ENCODE measurements at places on chromosomes 13 and 19.

DNA sequence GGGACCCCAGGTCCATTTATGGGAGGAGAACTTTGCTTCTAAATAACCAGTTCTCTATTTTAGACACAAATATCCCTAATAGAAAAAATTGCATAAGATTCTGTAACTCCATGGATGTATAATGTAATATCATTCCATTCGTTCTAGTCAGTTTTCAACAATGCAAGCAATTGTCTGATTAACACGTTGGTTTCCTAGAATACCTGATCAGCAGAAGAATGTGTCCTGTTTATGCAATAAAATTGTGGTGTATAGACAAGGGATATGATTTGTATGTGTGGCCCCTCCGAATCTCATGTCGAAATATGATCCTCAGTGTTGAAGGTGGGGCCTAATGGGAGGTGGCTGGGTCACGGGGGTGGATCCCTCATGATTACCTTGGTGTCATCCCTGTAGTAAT, 62.1 kb downstream of the RUBCNL start:
- no peak for DNase-seq

- DNase-seq, result no peak
Measured at GRCh38 chr13:43580280-43580679, 206.5 kb downstream of the ENOX1 start.

DNA sequence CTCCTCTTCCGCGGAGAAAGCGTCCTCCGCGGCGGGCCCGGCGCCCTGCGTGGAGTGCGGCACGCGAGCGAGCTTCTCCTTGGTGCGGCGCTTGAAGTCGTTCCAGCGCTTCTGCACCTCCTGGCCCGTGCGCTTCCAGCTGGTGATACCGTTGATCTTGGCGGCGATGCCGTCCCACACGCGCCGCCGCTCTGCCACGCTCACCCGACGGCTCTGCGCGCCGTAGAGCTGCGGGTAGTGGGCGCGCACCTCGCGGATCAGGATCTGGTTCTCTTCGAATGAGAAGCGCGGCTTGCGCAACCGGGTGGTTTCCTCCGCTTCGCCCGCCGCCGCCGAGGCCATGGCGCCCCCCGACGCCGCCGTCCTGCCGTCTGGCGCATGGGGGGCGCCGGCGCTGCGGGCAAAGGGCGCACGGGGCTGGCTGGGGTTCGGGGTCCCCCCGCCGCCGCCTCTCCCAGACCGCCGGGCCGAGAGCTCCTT, 941 bp downstream of the MYPOP start:
- DNase-seq, result no peak

DNA sequence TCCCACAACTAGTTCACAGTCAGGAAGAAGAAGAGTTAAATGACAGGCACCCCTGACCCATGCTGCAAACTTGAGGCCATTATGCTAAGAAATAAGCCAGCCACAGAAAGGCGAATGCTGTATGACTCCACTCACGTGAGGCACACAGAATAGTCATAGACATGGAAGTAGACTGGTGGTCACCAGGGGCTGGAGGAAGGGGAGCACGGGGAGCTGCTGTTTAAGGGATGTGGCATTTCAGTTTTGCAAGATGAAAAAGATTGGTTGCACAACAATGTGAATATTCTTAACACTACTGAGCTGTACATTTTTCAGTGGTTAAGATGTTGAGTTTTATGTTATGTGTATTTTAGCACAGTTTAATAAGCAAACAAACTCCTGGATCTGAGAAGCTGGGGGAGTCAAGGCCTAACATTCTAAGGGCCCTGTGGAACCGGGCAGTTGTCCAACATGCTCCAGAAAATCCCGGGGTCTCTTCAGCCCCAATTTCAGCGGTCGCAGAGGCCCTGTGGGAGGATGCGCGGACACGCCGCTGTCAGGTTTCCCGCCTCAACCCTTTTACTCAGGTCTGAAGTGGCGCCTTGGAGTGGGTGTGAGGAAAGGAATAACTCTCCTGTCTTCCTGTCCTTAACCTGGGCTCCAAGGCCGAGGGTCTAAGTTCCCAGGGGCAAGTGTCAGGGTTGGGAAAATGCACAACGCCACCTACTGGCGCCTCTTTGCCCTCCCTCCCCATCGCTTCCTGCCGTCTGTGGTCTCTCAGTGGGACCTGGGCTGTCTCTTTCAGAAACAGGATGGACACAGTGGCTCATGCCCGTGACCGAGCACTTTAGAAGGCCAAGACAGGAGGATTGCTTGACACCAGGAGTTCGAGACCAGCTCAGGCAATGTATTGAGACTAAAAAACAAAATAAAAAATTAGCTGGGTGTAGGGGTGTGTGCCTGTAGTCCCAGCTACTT, 4.4 kb upstream of the TMEM272 start:
- DNase-seq, result no peak

GRCh38 chr19:58170860-58171259, 12.0 kb upstream of the ZNF274 start:
- DNase-seq, result no peak

GRCh38 chr13:33763021-33763420, 54.9 kb upstream of the RFC3 start:
- DNase-seq, result no peak

DNA sequence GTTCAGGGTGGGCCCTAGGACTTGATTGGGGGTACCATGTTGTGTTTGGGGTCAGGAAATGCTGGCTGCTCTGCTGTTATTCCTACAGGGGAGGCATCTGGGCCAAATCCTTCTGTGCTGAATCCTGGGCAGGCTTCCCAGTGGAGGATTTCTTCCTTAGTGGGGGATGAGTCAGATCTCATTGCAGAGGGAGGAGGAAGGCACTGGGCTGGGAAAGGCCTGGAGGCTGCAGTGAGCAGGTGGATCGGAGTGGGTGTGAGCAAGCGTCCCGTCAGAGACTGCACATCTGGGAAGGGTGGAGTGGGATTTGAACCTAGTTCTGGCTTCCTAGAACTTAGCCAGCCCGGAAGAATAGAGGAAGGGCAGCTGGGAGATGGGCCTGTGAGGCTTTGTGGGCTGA, 11.5 kb downstream of the CCDC124 start:
- no peak for DNase-seq

GRCh38 chr13:102597029-102597961, 509 bp downstream of the TPP2 start:
- peak; percentile 17 for DNase-seq

DNA sequence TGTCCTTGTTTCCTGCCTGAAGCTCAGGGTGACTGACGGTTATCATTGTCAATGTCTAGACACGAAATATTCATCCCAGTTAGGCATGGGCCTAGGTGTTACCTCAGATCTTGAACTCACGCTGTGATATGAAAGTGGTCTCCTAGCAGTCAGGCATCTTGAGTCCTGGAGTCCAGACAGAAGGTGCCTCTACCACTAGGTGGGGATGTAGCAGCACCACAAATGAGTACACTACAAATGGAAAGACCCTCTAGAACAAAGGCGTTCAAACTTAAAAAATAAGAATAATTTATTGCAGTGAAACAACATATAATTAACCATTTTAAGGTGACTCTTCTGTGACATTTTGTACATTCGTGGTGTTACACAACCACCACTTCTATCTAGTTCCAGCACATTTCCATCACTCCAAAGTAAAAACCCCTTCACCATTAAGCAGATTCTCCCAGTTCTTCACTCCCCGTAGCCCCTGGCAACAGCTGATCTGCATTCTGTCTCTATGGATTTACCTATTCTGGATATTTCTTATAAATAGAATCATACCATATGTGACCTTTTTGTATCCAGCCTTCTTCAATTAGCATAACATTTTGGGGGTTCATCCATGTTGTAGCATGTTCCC, 11.9 kb upstream of the FRY start:
- no peak for DNase-seq

DNA sequence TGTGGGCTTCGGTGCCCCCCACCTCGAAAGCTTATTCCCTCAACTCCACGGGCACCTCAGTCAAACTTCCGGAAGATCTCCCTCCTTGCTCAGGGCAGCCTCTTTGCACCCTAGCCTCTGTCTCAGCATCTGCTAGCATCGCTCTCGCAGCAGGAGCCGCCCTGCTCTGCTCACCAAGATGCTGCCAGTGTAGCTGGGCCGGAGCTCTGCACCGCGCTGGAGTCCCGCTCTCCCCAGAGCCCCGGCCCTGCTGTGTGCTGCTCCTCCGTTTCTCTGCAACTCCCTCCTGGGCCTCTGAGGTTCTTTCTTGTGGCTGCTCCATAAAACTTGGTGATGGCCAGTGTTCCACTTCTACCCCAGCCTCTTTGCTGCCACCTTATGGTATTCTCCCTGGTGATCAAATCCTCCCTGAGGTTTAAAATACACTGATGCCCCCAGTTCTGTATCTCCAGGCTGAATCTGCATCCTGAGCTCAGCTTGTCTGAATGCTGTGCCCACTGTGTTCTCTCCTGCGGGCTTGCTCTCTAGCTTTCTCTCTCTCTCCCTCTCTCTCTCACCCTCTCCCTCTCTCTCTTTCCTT, 198.0 kb downstream of the UQCRFS1 start:
- DNase-seq, result no peak

DNA sequence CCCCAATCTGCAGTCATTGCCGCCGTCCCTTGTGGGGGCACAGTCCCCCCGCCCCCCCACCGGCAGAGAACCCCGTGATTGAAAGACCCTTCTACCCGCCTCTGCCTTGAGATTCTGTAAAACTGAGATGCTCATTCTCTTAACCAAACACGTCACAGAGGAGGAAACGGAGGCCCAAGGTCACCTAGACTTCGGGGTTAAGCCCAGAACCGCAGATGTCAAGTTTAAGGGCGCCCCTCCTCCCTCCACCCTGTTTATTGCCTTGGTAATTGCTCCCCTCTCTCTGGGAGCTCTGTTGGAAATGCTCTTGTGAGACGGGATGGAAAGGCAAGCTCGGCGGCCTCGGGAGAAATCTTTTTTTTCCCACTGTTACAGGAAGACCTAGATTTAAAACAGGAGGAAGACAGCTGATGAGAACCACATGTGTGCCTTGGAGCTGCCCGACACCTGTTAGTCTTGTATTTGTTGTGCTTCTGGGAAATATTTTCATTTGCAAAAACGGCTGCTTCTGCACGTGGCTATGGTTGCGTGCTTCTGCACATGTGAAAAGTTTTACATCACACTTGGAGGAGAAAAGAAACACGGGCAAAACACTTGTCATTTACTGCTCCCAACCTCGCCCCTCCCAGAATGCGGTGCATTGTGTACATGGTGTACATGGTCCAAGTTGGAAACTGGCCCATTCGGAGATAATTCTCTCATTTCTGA, 1.1 kb upstream of the MED26 start:
- DNase-seq, result no peak

GRCh38 chr13:43081866-43082265, 58.5 kb downstream of the DNAJC15 start:
- DNase-seq, result no peak

- no peak for DNase-seq
Measured at GRCh38 chr19:21398851-21399250, 1.9 kb downstream of the ZNF493 start.

DNA sequence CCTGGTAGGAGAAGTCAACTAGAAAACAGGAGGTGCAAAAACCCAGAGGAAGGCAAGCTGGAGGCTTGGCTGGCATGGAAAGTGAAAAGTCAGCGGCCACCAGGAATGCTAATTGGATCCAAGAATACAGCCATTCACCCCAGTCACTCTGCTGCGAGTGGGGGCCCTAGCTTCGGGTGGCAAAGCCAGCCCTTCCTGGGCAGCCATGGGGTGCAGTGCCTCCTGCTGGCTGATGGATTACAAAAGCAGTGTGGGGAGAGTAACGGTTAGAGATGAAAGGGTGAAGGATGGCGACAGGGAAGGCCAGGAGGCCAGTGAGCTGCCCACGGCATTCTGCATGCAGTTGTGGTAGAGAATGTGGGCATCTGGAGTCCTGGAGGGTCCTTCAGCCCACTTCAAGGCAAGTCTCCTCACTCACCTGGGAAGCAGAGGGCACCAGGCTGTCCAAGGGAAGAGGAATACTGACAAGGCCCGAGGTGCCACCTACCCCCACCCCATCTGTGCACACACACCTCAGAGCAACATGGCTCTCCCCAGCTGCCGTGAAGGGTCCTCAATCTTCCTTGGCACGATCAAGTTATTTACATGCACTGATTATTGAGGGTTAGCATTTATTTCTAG, 20.3 kb upstream of the EPHX3 start:
- DNase-seq, result no peak

DNA sequence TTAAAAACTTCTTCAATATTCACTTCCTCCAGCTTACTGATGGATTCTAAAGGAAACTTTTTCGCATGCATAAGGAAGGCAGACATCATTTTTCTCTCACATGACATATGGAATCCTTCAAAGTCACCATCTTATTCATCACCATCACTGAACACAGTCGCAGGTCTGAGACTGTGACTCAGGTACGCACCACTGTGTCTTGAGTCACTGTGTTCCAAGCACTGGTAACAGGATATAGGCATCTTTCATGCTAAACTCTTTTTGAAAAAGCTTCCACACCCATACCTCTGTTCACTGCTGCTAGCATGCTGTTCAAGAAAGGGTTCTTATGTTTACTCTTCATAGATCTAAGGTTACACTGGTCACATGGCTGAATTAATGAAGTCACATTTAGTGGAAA, 67.0 kb upstream of the SIAH3 start:
- DNase-seq, result no peak

- DNase-seq, result no peak
Measured at GRCh38 chr19:47820410-47820809, 1.3 kb upstream of the CRX start.

DNA sequence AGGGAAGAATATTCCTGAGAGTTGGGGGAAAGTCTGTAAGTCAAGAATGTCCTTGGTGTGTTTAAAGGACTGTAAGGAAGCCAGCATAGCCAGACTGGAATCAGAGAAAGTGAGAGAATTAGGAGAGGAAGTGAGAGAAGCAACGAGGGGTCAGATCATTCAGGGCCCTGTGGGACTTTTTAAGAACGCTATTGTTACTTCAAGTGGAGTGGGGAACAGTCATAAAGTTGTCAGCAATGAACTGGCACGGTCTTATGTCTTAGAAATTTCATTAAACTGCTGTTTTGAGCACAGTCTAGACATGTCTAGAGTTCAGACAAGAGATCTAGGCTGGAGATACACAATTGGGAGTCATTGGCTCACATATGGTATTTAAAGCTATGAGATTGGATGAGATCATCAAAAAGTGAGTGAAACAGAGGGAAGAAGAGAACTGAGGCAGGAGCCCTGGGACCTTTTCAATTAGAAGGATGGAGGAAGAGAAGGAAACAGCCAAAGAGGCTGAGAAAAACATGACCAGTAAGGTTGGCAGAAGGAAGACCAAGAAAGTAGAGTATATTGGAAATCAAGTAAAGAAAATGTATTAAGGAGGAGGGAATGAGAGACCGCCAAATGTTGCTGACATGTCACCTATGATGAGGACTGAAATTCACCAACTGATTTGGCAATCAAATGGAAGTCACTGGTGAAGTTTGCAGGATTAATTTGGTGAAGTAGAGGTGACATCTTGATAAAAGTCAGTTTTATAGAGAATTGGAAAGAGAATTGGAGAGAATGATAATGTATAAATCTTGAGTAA, 263.5 kb downstream of the GPC5 start:
- no peak for DNase-seq

- no peak for DNase-seq
Measured at GRCh38 chr19:19719798-19720197, 13.1 kb downstream of the ZNF14 start.

- no peak for DNase-seq
Measured at GRCh38 chr19:33456845-33457220, 64.8 kb downstream of the PEPD start.

DNA sequence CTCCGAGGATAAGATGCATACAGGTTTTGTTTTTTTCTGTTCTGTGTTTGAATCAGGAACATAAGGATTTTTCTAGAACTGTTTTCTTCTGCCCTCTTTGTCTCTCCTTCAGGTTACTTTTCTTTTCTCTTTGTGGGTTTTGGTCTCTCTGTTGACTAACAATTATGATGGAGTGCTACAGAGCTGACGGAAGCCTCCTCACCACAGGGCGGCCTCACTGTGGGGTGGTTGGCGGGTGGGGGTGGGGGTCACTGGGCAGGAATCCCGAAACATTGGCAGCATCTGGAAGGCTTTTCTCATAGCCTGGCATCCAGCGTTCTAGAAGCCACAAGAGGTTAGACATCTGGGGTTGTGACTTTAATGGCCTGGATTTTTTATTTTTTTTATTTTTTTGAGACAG, 12.0 kb upstream of the MATK start:
- no peak for DNase-seq
